HepG2 (cell line): ENCODE measurements at places on chromosomes 1 and 21. TPM values are rescaled to one million over a fixed set of nuclear protein-coding genes. Genes with fewer than 3 reads are reported as not detected.

The DNAI4 gene
- 0.04 and 0.38 TPM in 2 replicates for total RNA-seq

The SPRR5 gene
- total RNA-seq: not detected in 2 replicates

The SERTAD4 gene
- not detected in 2 replicates for total RNA-seq

The GRHL3 gene
- not detected in 2 replicates for total RNA-seq

The GCSAML gene
- not detected in 2 replicates for total RNA-seq

The ATP1A4 gene
- not detected in 2 replicates for total RNA-seq

The TNFRSF4 gene
- total RNA-seq: not detected in 2 replicates

The PBX1 gene
- total RNA-seq: not detected in 2 replicates

The PLEKHA6 gene
- total RNA-seq: 10.8 and 11.4 TPM in 2 replicates

The MAB21L3 gene
- 0.55 and 0.90 TPM in 2 replicates for total RNA-seq

The CTXND2 gene
- total RNA-seq: not detected in 2 replicates

The ALX3 gene
- not detected in 2 replicates for total RNA-seq

DNA sequence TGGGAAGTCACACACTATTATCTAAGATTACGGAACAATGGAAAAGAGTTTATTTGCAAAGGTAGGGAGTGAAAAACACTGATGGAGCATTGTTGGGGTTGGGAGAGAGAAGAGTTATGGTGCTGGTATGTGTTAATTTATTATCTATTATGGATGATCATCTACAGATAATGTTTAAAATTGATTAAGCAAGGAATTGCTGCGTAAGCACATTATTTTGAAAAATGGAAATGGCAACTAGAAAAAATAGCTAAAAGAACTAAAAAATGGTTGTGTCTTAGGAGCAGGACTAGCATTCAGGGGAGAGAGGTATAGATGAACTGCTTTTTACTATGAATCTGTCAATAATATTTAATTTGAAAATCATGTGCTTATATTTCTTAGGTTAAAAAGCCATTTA is 16.0 kb upstream of the ACOT11 start:
- peaks cover 5% of the 10 kb centered on the region for H3K4me1 ChIP-seq

DNA sequence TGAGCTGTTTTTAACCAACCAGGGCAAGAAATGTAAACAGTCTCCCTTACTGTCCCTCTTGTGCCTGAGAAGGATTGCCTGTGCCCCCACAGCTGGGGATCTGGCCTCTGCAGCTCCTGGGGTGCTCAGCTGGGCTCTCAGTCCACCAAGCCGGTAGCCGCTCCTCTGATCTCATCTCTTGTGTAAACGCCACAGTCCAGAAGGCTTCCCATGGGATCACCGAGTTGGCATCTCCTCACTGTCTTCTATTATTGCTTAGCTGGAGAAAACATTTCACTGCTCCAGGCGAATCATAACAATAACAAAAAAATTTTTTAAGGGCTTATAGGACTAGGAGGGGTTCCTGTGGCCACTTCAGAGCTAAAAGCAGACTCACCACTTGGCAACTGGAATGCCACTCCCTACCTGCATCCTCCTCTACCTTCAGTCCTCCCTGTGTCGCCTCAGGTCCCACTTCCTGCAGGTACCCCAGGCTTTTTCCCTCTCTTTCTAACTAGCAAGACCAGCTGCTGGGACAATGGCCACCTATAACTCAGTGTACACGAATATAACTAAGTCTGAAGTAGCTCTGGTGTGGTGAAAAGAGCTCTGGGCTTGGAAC is 75.8 kb downstream of the ATP1A1 start:
- peak; percentile 56 for DNase-seq
- no peaks in the 10 kb centered on the region for H3K36me3 ChIP-seq
- H3K27me3 ChIP-seq: no peaks in the 10 kb centered on the region

- H3K4me1 ChIP-seq: no peaks in the 10 kb centered on the region
- no peaks in the 10 kb centered on the region for H3K27me3 ChIP-seq
- no peak overlapping the region for H3K27ac ChIP-seq
- H3K36me3 ChIP-seq: no peaks in the 10 kb centered on the region
- no peak for DNase-seq
- no peak overlapping the region for H3K4me3 ChIP-seq
Observed at GRCh38 chr1:239128541-239128940, 257.8 kb upstream of the CHRM3 start.

- H3K27me3 ChIP-seq: no peaks in the 10 kb centered on the region
- H3K4me1 ChIP-seq: peaks cover 11% of the 10 kb centered on the region
- no peak overlapping the region for H3K4me3 ChIP-seq
- H3K27ac ChIP-seq: no peak overlapping the region
Observed at GRCh38 chr1:3661631-3662030, 9.3 kb downstream of the TP73 start.

GRCh38 chr1:94039514-94039870 is 81.5 kb downstream of the ABCA4 start:
- no peaks in the 10 kb centered on the region for H3K27me3 ChIP-seq
- H3K27ac ChIP-seq: no peak overlapping the region
- H3K36me3 ChIP-seq: no peaks in the 10 kb centered on the region
- H3K4me3 ChIP-seq: no peak overlapping the region
- peak; percentile 75 for DNase-seq

- H3K27me3 ChIP-seq: no peaks in the 10 kb centered on the region
- no peak for DNase-seq
- H3K27ac ChIP-seq: no peak overlapping the region
- no peak overlapping the region for H3K4me3 ChIP-seq
- no peaks in the 10 kb centered on the region for H3K36me3 ChIP-seq
Observed at GRCh38 chr1:46422261-46422871, 28.2 kb downstream of the FAAH start.

DNA sequence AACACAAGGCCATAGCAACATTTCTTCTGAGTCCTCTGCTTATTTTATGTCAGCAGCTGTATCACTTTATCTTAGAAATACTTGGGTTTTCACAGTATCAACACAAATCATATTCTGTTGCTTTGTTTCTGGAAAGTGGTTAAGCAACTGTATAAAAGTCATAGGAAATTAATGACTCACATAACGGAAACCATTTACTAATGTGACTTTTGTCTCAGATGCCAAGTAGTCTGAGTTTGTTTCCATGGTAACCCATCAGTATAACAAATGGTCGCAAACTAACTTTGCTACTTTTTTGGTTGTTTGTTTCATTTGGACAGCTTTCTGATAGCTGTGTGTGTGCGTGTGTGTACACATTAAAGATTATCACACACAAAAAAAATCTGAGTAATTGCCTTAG is 31.1 kb downstream of the EEIG2 start:
- H3K27ac ChIP-seq: no peak overlapping the region
- H3K27me3 ChIP-seq: no peaks in the 10 kb centered on the region
- H3K4me1 ChIP-seq: no peaks in the 10 kb centered on the region
- DNase-seq: no peak

DNA sequence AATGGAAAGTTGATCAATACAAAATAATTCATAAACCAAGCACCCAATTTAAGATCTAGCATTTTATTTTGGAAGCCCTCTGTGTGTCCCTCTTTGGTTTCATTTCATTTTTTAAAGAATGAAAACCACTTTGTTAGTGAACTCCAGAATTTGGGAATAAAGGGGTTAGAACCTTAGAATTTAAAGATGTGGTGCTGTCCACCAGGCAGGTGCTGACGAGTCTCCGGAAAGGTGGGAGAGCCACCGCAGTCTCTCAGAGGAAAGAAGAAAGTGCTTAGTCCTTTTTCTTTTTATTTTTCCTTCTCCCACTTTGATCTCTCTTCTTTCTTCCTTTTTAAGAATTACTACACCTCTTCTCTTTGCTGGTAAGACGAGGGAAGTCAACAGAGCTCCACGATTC is 20.5 kb upstream of the HIVEP3 start:
- H3K27ac ChIP-seq: no peak overlapping the region
- no peaks in the 10 kb centered on the region for H3K4me1 ChIP-seq
- H3K27me3 ChIP-seq: no peaks in the 10 kb centered on the region
- no peak overlapping the region for H3K4me3 ChIP-seq
- no peaks in the 10 kb centered on the region for H3K36me3 ChIP-seq

GRCh38 chr1:68029444-68029843 is 21.0 kb downstream of the DIRAS3 start:
- H3K4me3 ChIP-seq: no peak overlapping the region
- H3K27me3 ChIP-seq: no peaks in the 10 kb centered on the region
- DNase-seq: no peak
- H3K4me1 ChIP-seq: no peaks in the 10 kb centered on the region

DNA sequence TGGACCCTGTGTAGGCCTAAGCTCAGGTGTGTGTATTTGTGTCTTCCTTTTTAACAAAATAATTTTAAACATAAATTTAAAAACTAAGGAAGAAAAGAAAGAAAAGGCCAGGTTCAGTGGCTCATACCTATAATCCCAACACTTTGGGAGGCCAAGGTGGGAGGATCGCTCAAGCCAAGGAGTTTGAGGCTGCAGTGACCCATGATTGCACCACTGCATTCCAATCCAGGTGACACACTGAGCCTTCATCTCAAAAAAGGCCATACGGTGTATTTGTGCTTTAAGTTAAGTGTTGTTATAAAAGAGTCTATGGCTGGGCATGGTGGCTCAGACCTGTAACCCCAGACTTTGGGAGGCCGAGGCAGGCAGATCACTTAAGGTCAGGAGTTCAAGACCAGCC is 8.3 kb downstream of the RAB3B start:
- peaks cover 1% of the 10 kb centered on the region; the same call in 1 of the 2 replicates for H3K27me3 ChIP-seq
- H3K4me1 ChIP-seq: peaks cover 18% of the 10 kb centered on the region

DNA sequence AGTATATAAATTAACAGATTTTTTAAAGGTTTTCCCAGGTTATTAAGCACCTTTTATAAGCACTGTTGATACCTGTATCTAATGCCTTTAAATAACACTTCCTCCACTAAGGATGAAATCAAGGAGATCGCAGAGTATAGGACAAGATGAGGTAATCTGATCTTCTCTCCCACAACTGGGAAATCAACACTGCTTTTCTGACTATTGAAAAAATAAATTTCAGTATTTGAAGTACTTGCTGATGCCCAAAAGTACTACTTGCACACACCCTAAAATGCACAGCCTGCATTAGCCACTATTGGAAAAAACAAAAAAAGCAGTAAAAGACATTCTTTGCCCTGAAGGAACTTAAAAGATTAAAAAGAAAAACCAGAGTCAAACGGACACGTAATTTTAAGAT is 48.6 kb downstream of the PUM1 start:
- H3K4me3 ChIP-seq: no peak overlapping the region
- peaks cover 24% of the 10 kb centered on the region for H3K4me1 ChIP-seq
- no peaks in the 10 kb centered on the region for H3K27me3 ChIP-seq
- peaks cover 28% of the 10 kb centered on the region for H3K36me3 ChIP-seq
- DNase-seq: no peak

DNA sequence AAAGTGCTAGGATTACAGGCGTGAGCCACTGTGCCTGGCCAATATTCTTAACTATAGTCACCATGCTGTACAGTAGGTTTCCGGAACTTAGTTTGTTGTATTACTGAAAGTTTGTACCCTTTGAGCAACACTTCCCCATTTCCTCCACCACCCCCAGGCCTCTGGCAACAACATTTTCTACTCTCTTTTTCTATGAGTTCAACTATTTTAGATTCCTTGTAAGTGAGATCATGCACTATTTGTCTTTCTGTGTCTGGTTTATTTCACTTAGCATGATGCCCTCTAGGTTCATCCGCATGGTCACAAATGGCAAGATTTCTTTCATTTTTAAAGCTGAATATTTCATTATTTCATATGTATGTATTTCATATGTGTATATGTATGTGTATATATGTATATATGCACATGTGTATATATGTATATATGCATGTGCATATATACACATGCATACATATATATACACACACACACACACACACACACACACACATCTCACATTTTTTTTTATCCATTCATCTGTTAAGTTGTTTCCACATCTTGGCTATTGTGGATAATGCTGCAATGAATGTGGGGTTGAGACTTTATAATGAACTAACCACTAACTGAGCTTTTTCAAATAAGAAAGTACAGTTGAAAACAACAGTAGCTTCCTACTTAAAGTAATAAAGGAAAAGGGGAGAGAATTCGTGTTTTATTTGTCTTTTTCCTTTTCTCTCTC is 256.8 kb upstream of the C1orf105 start:
- no peaks in the 10 kb centered on the region for H3K27me3 ChIP-seq
- no peak overlapping the region for H3K27ac ChIP-seq
- DNase-seq: no peak
- H3K36me3 ChIP-seq: no peaks in the 10 kb centered on the region

- H3K27ac ChIP-seq: no peak overlapping the region
- no peaks in the 10 kb centered on the region for H3K4me1 ChIP-seq
- H3K27me3 ChIP-seq: no peaks in the 10 kb centered on the region; the same call in 2 of the 3 replicates
- H3K4me3 ChIP-seq: no peak overlapping the region
- DNase-seq: no peak
Observed at GRCh38 chr1:223378754-223379153, 14.5 kb upstream of the CCDC185 start.

DNA sequence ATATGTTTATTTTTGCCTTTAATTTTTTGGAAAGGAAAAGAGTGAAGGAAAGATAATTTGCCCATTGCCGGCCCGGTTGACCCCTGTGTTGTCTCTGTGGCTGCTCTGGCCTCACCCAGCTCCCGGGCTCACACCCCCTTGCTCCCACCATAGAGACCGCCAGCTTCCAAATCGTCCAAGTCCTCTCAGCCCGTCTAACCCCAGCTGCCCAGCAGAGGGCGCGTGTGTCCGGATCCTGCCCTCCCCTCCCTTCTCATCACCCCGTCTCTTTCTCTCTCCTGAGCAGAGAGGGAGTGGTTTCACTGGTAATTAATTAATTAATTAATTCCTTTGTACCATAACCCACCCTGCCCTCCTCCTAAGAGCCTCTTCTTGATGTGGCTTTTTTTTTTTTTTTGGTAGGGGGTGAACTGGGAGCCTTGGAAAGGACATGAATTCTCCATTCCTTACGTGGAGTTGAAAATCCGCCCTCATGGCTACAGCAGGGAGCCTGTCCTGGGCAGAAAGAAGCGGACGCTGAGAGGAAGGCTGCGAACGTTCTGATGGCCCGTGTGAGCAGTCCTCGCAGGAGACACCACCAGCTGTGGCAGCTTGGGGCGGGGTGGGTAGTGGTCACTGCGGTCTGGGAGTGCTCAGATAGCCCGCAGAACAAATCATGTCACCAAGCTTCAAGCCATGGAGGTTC is 45.9 kb downstream of the KIAA0040 start:
- peak; percentile 31 for DNase-seq
- H3K27ac ChIP-seq: no peak overlapping the region
- H3K4me1 ChIP-seq: peaks cover 13% of the 10 kb centered on the region

DNA sequence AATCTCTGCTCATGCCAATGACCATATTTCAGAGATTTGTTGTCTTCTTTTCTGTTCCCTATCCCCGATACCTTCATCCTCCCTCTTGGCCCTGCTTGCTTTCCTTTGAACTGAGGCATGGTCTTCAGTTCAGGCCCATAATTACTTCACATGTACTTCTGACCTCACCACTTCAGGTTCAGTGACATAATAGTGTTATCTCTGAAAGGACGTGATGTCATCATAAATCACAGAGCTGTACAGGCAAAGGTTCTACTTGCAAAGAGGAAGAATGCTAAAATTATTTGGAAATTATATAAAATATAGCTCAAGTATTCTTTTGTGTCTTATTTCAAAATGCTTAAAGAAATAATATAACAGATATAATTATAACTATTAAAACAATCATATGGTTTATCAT is 230.3 kb upstream of the ESRRG start:
- H3K4me3 ChIP-seq: no peak overlapping the region
- no peak overlapping the region for H3K27ac ChIP-seq
- no peaks in the 10 kb centered on the region for H3K36me3 ChIP-seq
- H3K4me1 ChIP-seq: no peaks in the 10 kb centered on the region
- DNase-seq: no peak
